Cerebellum (tissue), 4 donors: ENCODE measurements at places on chromosomes 16 and 17. TPM values are rescaled to one million over a fixed set of nuclear protein-coding genes. Genes with fewer than 3 reads are reported as not detected.

DNA sequence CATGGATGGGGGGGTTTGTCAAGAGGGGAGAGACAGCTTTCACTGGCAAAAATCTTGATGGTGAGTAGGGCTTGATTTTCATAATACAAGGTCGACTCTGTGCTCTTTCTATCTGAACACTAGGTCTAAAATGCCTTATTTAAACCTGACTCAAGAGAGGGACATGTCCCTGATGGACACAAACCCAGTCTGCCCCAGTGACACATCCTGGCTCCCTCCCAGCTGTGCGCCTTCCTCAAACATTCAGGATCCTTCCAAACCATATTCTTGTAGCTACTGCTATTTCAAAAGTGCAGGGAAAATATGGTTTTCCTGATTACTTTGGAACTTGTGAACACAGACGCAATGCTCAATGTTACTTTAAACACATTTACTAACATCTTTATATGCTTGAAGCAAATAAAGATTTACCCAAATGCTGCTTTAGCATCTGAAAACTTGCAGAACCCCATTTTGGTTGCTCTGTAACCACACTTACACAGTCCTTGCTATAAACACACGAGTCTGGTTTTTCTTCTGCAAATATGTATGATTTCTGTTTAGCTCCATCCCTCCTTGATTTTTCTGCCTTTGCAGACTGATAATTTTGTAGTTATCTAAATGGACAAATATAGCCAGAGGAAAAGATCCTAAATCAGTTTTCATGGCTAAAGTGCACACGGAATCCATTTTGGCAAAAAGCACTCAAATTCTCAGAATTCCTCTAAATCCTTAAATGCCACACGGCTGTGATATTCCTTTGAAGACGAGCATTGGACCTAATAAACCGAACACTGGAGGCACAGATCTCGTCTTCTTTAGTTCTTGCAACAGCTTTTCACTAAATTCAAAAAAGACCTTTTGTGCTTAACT, 499.9 kb upstream of the ZFHX3 start:
- no peak for DNase-seq

GRCh38 chr16:68299571-68300453, 10.9 kb downstream of the SLC7A6OS start:
- DNase-seq = no peak

The FN3K gene
- total RNA-seq = 13.9 TPM

- no peak for DNase-seq
These were observed 5.2 kb upstream of the ECI1 start for GRCh38 chr16:2256531-2257140.

- no peak for DNase-seq
These were observed 3.6 kb downstream of the GHDC start for GRCh38 chr17:42190491-42191274.

DNA sequence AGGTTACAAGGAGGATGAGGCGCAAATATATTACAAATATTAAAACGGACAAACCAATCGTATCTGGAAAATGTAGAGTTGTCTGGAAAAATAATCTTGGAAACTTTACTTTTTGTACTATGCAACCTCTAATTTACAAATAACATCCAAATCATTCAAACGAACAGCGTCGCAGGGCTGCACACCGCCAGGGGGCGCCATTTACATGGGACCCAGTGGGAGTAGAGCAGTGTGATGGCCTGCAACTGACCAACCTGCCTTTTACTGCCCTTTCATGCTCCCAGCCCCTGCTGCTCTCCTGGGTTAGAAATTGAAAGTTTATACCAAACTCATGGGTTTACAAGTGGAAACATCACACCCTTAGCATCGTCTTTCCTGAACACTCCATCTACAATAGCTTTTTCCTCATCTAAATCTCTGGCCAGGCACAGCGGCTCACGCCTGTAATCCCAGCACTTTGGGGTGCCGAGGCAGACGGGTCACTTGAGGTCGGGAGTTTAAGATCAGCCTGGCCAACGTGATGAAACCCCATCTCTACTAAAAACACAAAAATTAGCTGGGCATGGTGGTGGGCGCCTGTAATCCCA, 10.0 kb downstream of the PITPNC1 start:
- DNase-seq = no peak

The HBA1 gene
- 1,023 TPM for total RNA-seq

GRCh38 chr16:3051494-3051893, 5.1 kb downstream of the MMP25 start:
- no peak for DNase-seq

The GRB7 gene
- not detected for total RNA-seq

The GSDMA gene
- not detected for total RNA-seq

DNA sequence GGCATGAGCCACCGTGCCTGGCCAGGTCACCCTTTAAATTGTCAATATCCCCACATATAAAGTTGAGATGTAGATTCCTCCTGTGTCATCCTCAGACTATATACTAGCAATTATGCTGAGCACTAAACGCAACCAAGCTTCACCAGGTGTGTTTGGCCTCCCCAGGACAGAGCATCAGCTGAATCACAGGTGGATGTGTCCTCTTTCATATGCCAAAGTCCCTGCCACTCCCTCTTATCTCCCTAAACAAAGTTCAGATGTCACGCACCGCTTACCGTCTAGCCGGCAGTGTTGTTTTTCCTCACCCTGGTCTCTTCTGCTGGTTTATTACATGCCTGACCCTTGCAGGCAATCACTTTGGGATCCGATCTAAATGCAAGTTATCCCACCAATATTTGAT, 43.8 kb upstream of the ARHGAP44 start:
- no peak for DNase-seq

GRCh38 chr16:75318737-75319136, 67.3 kb upstream of the BCAR1 start:
- DNase-seq = no peak

The KLHL10 gene
- total RNA-seq = not detected

DNA sequence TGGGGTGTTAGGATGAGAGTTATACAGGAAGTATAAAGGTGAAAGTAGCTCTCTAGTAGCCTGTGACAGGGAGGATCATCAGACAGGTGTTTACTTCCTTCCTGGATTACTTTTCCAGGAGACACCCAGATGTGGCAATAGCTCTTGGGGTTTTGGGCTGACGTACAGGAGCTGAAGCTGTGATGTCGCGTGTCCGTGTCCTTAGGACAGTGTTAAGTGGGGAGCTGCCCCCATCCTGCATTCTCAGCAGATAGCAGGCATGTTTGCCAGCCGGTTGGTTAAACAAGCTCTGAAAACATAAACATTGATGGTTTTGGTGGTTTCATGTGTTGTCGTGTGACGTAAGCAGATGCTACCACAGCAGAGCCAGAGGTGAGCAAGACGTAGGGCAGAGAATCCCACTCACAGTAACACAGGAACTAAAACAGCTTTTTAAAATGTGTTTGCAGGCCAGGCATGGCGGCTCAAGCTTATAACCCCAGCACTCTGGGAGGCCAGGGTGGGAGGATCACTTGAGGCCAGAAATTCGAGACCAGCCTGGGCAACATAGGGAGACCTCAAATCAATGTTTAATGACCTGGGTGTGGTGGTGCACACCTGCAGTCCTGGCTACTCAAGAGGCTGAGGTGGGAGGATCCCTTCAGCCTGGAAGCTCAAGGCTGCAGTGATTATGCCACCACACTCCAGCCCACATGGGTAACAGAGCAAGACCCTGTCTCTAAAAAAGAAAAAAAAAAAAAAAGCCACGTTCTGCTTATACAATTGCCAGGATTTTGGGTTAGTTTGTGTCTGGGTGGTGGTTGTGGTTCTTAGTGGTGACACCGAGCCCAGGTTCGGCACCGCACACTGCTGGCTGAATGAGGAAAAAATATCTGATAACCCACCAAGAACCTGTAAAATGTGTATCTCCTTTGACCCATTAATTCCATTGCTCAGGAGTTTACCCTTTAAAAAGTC, 18.2 kb upstream of the IL17C start:
- no peak for DNase-seq

DNA sequence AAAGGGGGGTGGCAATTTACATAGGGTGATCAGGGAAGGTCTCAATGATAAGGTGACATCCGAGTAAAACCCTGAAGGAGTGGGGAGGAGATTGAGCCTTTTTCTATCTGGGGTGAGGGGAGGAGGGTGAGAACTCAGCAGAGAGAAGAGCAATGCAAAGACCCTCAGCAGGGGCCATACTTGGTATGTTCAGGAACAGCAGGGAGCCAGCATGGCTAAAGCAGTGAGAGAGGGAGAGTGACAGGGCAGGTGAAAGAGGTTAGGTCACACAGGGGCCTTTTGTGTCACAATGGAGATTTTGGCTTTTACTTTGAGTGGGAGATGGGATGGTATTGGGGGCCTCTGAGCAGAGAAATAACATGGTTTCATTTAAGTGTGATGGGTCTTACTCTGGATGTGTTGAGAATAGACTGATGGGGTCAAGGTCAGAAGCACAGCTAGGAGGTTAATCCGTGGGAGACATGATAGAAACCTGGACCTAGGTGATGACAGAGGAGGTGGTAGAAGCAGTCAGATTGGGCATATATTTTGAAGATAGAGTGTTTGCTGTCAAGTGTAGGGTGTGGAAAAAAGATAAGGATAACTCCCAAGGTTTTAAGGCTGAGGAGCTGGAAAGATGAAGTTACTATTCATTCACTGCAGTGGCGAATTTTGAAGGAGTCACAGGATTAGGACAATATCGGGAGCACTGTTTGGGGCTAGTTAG, 6.2 kb downstream of the SP2 start:
- no peak for DNase-seq

DNA sequence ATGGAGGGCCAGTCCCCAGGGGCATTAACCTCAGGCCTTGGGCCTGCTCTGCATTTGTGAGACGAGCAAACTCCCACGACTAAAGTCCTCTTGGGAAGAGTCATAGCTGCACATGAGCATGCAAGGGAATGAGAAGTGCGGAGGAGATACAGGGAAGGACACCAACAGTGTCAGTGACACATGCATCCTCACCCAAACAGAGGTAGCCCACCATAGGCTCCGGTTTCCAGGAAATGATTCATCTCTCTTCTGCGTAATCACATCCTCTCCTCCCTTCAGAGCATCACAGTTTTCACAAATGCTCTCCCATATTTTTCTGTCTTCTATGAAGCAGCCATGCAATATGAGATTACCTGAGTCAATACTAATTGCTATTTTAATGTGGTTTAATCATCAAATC, 725.7 kb upstream of the GOT2 start:
- DNase-seq = no peak
